Activated CD4-positive, alpha-beta T cell treated with anti-CD3 and anti-CD28 coated beads for 48 hours (primary cell): ENCODE measurements at places on chromosomes 1 and 21.

GRCh38 chr1:54645806-54646676, 4.5 kb downstream of the MROH7 start:
- DNase-seq: no peak

- no peak for DNase-seq
These were observed 97.3 kb downstream of the LMX1A start for GRCh38 chr1:165259236-165259635.

DNA sequence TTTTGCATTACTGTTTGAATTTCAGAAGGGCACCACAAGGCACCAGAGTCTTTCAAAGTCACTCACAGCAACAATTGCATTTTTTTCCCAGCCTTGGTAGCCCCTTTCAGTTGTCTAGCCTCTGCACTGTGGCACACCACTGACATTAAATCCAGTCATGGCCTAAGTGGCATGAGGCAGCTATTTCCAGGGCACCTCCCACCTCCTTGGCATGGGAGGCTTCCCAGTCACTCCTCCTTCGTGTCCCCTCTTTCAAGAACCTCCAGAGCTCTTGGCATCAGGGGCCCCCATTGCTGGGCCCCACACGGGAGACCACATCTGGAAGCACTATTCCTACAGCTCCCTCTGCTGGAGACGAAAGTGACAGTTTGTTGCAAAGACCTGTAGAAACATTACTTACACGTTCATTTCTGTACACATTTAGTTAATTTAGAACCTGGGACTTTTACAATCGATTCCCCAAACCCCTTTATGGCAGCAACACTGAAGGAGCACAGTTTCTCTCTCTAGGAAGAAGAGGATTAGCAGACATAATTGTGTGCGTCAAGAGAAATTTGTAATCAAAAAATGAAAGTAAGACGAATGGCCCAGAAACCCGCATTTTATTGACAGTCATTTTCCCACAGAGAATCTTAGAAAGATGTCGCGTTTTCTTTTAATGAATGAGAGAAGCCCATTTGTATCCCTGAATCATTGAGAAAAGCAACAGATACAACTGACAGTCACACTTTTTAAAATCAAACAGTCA, 5.7 kb upstream of the CHD5 start:
- peak; percentile 48 for DNase-seq

DNA sequence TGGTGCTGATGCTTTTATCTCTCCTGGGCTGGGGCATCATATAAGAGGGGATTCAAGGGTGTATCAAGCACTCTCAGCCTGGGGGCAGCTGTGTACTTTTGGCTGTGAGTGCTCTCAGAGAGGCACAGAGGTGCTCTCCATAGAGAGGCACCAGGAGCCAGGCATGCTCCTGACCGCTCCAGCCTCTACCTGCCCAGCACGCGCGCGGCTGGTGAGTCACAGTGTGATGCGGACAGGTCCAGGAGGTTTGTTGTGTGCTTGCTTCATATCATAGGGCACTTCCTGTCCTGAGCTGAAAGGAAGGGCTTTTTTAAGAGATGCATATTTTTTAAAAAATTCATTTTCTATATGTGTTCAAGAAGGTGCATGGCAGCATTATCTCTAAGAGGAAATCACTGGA, 93.6 kb upstream of the BCAR3 start:
- no peak for DNase-seq

GRCh38 chr1:168477792-168478191, 66.0 kb downstream of the XCL2 start:
- no peak for DNase-seq
